ENCODE measurements at places on chromosomes 13 and 19. TPM values are rescaled to one million over a fixed set of nuclear protein-coding genes. Genes with fewer than 3 reads are reported as not detected.

GRCh38 chr19:56601375-56601774 lies 6.3 kb downstream of the ZNF71 start:
- DNase-seq = no peak

GRCh38 chr13:42270857-42271215 lies 1.1 kb upstream of the AKAP11 start:
- DNase-seq = no peak

The PLK5 gene
- not detected for total RNA-seq

The ACER1 gene
- not detected for total RNA-seq
